ENCODE measurements at places on chromosomes 1 and 21.

DNA sequence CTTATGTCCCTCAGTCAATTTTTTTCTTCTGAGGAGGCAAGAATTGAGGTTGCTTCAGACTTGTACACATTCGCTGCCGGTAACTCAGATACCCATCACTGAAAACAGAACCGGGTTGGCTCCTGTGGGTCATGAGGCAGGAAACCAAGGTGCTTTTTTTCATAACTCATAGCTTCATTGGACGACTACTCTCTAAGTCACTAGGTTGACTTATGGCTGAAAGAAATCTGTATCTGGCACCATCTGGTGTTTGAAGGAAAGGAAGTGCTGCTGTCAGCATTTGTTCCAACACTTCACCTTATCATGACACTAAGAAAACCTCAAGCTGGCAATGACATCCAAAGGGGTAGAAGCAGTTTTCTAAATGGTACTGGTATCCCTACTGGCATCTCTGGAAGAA lies 82.3 kb downstream of the TBX19 start:
- no peak for DNase-seq

DNA sequence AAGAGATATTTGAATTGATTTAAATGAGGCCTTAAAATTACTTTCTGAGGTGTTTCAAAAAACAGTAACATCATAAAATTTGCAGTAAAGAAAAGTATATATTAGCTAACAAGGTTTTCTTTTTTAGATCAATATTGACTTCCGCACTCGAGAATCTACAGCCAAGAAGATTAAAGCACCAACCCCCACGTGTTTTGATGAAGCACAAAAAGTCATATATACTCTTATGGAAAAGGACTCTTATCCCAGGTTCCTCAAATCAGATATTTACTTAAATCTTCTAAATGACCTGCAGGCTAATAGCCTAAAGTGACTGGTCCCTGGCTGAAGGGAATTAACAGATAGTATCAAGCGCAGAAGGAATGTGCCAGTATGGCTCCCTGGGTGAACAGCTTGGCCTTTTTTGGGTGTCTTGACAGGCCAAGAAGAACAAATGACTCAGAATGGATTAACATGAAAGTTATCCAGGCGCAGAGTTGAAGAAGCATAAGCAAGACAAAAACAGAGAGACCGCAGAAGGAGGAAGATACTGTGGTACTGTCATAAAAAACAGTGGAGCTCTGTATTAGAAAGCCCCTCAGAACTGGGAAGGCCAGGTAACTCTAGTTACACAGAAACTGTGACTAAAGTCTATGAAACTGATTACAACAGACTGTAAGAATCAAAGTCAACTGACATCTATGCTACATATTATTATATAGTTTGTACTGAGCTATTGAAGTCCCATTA lies 3.6 kb downstream of the RGS1 start:
- no peak for DNase-seq

DNA sequence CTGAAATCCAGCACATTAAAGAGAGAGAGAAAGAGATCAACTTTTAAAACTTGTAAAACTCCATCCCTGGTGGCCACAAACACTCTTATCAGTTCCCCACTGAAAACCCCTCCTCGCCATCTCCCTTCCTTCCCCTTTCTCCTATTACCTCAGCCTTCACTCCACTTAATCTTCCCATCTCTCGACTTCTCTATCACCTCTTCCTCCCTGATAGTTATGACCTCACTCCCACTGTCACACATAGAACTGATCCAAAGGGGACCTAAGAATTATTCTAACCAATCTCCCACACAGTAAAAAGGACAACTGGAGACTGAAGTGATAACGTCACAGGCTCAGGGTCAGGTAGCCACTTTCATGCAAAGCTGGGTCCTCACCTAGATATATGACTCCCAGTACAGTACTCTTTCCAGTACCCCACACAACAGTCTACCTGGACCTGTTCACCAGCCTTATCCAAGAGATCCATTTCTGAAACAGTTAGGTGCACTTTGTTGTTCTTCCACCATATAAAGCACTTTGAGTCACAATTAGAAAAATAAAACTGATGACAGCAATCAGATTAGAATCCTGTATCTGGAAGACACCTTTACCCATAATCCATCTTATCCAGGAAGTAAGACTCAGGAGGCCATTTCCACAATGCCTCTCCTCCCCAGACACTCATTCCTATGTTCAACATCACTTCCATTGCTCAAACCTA lies 324.8 kb downstream of the SMYD3 start:
- no peak for DNase-seq

- DNase-seq = peak; percentile 53
Observed at GRCh38 chr1:154352581-154353459, 27.5 kb downstream of the ATP8B2 start.

GRCh38 chr1:212760126-212760823 lies 31.3 kb downstream of the NSL1 start:
- DNase-seq = peak; percentile 39

Data from GM13977 (cell line).